RPMI7951 (cell line): ENCODE measurements at places on chromosomes 5 and 9. TPM values are rescaled to one million over a fixed set of nuclear protein-coding genes. Genes with fewer than 3 reads are reported as not detected.

DNA sequence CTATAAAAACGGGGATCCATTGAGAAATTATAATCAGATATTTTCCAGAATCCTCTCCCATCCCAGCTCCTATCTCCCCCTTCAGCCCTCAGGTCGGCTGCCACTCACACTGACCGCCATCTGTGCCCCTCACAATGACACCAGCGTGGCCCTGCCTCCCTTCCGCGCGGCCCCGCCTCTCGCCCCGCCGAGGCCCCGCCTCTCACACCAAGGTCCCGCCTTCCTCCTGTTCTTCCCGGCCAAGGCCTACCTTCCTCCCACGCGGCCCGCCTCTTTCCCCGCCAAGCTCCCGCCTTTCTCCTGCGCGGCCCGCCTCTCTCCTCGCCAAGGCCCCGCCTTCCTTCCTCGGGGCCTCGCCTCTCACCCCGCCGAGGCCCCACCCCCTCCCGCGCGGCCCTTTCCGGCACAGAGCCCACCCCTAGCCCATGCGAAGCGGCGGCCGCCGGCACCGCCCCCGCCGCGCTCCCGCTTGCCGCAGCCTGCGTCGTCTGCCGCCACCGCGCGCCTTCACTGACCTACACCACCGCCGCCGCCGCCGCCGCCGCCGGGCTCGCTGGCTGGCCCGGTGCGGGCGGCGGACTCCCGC, at the start of gene DNAJC21:
Gene DNAJC21 (plus strand): TSS at position 426 of the 586 bp plus-strand sequence. CDS start 261 bp downstream, outside the sequence.
- DNase-seq = peak; percentile 94

DNA sequence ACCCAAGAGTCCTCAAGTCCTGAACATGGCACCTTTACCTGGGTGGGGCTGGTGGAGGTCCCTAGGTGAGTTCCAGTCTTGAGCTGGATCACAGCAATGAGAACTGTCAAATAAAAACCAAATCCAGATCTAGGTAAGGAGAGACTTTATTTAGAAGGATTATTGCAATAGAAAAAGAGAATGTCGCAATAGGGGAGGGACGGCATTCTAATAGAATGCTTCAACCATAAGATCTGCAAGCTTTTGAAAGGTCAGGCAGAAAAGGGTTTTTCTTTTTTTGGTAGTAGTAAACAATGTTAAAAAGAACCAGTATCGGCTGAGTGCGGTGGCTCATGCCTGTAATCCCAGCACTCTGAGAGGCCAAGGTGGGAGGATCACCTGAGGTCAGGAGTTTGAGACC, 5.2 kb upstream of the GCNT1 start:
- DNase-seq = no peak

DNA sequence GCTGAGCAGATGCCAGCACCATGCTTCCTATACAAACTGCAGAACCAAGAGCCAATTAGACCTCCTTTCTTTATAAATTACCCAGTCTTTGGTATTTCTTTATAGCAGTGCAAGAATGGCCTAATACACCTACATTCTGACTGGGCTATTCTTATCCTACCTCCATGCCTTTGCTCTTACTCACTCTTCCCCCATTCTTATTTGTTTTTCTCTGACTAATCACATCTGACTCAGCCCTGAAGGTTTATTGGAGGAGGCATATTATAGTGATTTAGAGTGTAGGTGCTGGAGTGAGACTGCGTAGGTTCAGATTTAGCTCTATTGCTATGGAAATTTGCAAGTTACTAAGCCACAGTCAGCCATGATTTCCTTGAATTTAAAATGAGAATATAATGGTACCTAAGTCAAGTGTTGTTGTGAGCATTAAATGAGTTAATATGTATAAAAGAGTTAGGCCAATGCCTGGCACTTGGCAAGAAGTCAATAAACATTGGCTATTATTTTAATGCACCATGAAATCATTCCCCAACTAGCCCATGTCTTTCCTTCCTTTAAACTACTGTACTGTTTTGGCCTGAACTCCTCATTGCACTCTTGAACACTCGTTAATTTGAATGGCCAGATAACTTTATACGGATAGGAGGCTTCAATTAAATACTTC, 531.2 kb upstream of the ZNF608 start:
- DNase-seq = peak; percentile 90

DNA sequence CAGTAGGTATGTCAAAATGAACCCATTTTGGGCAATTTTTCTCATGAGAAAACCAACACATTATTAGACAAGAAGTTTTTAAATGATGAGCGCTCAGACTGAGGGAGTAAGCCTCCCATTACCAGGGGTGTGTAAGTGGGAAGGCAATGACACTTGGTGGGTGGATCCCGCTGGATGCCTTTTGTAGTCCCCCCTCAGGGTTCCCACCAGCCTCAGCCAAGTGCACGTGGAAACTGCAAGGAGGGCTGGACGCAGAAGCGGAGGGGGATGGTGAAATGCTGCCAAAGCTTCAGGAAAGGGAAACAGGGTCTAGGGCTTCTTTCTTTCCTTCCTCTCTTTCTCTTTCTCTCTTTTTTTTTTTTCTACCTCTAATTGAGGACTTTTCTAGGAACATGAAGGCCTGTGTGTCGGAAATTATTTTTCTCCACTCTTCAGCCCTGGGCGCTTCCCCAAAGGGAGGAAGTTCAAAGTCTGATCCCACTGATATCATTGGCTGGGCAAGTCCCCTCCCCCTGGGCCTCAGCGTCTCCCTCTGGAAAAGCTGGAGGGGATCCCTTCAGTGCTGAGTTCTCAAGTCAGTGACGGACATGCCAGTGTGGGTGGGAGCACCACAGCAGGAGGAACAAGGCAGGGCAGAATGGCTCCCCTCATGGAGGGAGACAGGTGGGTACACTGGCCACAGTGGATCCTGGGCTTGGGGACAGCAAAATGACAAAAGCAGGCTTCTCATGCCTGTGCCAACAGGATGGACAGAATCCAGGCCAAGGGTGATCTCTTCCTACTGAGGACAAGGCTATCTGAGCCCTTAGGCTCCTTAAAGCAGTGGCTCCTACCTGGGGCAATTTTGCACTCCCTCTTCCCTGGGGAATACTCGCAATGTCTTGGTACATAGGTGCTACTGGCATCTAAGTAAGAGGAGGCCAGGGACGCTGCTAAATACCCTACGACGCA, 23.9 kb upstream of the SLC25A51 start:
- no peak for DNase-seq

- DNase-seq = no peak
These were observed 53.7 kb downstream of the RICTOR start for GRCh38 chr5:39020458-39020857.

GRCh38 chr5:153485641-153486040, 4.8 kb upstream of the GRIA1 start:
- DNase-seq = no peak

DNA sequence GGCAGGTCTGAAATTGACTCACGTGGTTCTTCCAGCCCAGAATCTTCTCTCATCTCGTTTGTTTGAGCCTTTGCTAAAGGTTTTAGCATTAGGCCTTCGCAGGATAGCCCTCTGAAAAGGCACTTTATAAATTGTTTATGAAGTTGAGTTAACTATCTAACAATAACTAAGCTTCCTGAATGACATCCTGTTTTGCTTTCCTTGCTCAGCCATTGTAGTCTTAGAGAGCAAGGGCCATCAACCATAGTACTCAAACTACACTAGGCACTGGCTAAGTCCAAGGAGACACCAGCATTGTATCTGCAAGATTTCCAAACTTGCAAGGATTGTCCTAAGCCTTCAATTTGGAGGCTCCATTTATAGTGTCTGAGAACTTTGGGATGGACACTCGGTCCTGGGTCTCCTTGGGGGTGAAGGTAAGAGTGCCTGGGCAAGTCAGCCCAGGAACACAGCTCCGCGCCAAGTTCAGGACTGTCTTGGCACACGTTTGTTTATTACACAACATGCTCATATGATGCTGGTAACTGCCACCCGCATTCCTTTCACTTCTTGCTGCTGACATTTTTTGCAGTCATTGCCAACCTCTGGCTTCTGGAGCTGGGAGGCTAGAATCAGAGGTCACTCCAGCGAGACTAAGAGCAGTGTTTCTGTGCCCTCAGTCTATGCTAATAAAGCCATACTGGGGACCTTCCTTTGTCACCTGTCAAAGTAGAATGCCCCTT, 151.1 kb downstream of the ESM1 start:
- DNase-seq = no peak

DNA sequence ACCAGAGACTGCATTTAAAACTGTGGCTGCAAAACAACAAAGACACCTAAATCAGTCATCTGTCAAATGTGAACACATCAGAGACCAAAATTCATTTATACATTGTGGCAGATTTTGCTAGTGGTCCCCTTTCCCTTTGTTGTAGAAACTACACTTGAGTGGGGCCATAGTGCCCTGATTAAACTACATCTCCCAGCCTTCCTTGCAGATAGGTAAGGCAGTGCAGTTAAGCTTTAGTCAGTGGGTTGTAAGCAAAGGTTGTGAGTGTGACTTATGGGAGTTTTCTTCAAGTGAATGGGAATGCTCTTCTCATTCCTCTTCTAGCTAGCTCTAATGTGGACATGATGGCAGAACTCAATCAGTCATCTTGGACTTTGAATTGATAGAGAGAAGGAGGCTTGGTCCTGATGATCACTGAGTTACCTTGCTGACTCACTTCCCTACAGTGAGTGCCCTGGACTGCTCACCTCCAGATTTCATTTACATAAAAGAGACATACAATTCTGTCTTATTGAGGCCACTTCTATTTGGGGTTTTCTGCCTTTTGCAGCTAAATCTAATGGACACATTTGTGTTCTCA, 35.2 kb upstream of the SPARC start:
- DNase-seq = no peak

DNA sequence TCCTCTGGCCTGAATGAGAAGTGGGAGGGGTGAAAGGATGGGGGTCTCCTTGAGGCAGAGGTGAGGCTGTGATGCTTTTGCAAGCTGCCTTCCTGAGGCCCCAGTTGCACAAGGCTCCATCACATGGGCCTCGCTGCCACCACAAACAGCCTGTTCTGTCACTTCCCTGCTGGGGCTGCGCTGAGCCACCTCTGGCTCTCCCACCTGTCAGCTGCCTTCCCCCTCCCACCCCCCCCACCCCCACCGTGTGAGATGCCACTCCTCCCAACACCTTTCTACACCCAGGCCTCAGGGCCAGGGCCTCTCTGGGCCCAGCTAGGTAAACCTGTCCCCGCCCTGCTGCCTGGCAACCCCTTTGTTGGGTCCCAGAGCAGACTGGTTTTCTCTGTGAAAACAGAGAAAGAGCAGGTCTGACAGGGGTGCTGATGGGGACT, 4.5 kb upstream of the PDLIM4 start:
- DNase-seq = no peak

DNA sequence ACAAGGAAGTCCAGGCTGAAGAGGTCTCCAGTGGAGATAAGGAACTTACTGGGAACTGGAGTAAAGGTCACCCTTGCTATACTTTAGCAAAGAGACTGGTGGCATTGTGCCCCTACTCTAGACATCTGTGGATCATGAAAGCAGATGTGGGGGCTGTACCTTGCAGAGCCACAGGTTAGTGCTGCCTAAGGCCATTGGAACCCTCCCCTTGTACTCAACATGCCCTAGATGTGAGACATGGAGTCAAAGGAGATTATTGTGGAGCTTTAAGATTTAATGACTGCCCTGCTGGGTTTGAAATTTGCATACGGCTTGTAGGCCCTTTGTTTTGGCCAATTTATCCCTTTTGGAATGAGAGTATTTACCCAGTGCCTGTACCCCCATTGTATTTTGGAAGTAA, 397.3 kb upstream of the GRIN3A start:
- no peak for DNase-seq

DNA sequence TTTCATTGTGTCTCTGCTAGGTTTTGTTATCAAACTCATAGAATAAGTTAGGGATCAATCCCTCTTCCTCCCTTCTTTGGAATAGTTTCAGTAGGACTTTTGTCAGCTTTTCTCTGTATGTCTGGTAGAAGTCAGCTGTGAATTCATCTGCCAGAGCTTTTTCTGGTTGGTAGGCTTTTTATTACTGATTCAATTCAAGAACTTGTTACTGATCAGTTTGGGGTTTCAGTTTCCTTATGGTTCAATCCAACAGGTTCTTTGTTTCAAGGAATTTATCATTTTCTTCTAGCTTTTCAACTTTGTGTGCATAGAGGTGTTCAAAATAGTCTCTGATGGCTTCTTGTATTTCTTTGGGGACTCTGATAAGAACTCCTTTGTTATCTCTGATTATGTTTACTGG, 221.7 kb downstream of the FGF10 start:
- no peak for DNase-seq

DNA sequence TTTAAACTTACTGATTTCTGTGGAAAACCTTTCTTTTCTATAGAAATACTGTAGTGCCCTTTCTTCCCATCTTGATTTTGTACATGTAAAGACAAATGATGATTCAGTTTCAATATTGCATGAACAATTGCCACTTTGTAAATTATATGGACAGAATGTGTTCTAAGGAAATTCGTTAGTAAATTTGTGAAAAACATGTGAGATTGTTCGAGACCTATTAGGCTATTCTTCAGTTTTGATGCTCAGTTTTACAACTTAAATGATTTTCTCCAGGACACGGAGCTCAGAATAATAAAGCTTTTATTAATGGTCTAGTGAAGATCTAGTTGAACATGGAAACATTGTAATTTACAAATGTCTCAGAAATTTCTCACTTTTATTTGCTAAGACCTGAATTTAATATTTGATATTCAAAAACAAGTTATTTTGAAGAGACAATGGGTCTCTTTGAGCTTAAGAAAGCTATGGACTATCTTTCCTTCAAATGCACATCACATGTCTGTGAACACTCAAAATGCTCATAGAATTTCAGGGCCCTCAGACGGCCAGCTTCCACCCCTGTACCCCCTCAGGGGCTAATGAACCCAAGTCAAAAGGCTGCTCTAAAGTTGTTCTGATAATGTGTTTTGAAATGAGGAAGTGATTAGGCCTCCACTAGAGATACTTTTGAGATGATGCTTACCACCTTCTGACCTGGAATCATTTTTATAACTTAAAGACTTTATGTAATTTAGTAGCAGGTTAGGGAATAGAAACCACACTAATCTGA, 54.1 kb upstream of the FSD1L start:
- DNase-seq = no peak

- peak; percentile 57 for DNase-seq
These were observed 17.3 kb upstream of the TMOD1 start for GRCh38 chr9:97484134-97484533.

The P4HA2 gene
- total RNA-seq = 239 and 264 TPM in 2 replicates

The MARCOL gene
- not detected in 2 replicates for total RNA-seq

The FANCG gene
- 28.2 and 32.6 TPM in 2 replicates for total RNA-seq

The DDX4 gene
- total RNA-seq = not detected in 2 replicates

The CAMK2A gene
- 0.60 and 1.1 TPM in 2 replicates for total RNA-seq

The BNC2 gene
- total RNA-seq = 6.8 and 8.8 TPM in 2 replicates

The PAEP gene
- 0.39 TPM in 1 of 2 replicates, not detected in the other for total RNA-seq

The IL9 gene
- not detected in 2 replicates for total RNA-seq
